T-helper 2 cell treated with Interferon-gamma antibody and Interleukin-4, amounts not matched to agents 5 μg/mL and 100 μg/mL, for 36 hours (primary cell): ENCODE measurements at places on chromosomes 2 and 18.

DNA sequence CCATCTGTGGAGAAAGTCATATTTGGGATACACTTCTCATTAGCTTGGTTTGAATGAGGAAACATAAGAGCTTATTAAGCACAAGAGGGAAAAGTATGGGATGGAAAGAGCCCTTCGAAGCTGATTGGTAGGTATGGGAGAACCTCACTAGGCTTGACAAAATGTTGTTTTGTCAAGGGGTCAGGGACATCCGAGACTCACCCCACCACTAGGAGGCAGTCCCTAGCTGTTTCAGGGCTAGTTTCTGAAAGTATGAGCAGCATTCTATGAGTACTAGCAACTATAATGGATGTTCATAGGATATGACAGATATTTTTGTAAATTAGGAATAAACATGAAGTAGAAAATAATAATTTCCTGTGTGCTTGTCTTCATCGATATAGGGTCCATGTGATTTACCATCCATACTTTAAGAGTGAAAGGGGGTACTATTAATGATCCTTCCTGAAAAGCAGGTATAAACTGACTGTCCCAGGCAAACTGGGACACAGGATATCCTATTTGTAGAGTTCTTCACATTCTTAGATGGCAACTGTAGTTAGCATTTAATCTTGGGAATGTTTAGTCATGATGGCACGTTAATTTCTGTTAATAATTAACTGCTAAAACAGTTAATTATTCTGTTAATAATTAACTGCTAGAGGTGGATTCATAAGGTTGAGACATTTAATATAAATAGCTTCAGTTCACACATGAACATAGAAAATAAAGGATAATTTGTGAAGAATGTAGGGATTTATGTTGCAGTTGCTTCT lies 28.4 kb downstream of the OTX1 start:
- no peak overlapping the region for H3K27ac ChIP-seq
- H3K4me3 ChIP-seq: no peak overlapping the region
- H3K36me3 ChIP-seq: no peaks in the 10 kb centered on the region
- no peaks in the 10 kb centered on the region for H3K4me1 ChIP-seq
- H3K27me3 ChIP-seq: peaks cover 5% of the 10 kb centered on the region

GRCh38 chr2:46954951-46955571 lies 39.5 kb upstream of the MCFD2 start:
- peaks cover 54% of the 10 kb centered on the region for H3K36me3 ChIP-seq
- H3K27ac ChIP-seq: no peak overlapping the region
- H3K4me3 ChIP-seq: no peak overlapping the region
- peaks cover 11% of the 10 kb centered on the region for H3K4me1 ChIP-seq
- no peak for DNase-seq

- H3K4me3 ChIP-seq: peak overlapping the region; percentile 38
- H3K27ac ChIP-seq: peak overlapping the region; percentile 83
- H3K27me3 ChIP-seq: no peaks in the 10 kb centered on the region
- peaks cover 21% of the 10 kb centered on the region for H3K4me1 ChIP-seq
Measured at GRCh38 chr2:54634564-54635511, 88.6 kb upstream of the EML6 start.

GRCh38 chr2:105718846-105719481 lies 25.7 kb upstream of the NCK2 start:
- H3K4me3 ChIP-seq: no peak overlapping the region
- H3K27me3 ChIP-seq: peaks cover 27% of the 10 kb centered on the region
- peaks cover 9% of the 10 kb centered on the region for H3K4me1 ChIP-seq
- H3K36me3 ChIP-seq: no peaks in the 10 kb centered on the region
- no peak for DNase-seq

GRCh38 chr2:82342356-82342755 lies 2037.8 kb upstream of the LRRTM1 start:
- H3K4me1 ChIP-seq: no peaks in the 10 kb centered on the region
- no peak overlapping the region for H3K4me3 ChIP-seq
- no peak for DNase-seq
- H3K36me3 ChIP-seq: no peaks in the 10 kb centered on the region

DNA sequence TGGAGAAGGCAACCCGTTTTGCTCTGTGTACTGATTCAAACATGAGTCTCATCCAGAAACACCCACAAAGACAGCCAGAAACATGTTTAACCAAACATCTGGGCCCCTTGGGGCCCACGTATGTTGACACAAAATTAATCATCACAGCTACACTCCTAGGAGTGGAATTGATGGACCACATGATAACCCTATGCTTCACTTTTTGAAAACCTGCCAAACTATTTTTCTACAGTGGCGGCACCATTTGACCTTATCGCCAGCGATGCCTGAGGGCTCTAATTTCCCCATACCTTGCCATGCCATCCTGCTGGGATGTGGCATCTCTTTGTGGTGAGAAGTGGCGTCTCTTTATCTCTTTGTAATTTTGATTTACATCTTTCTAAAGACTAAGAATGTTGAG lies 38.5 kb downstream of the PSMG2 start:
- H3K27me3 ChIP-seq: no peaks in the 10 kb centered on the region
- peak; percentile 45 for DNase-seq
- no peak overlapping the region for H3K4me3 ChIP-seq
- no peak overlapping the region for H3K27ac ChIP-seq
- peaks cover 6% of the 10 kb centered on the region for H3K4me1 ChIP-seq

DNA sequence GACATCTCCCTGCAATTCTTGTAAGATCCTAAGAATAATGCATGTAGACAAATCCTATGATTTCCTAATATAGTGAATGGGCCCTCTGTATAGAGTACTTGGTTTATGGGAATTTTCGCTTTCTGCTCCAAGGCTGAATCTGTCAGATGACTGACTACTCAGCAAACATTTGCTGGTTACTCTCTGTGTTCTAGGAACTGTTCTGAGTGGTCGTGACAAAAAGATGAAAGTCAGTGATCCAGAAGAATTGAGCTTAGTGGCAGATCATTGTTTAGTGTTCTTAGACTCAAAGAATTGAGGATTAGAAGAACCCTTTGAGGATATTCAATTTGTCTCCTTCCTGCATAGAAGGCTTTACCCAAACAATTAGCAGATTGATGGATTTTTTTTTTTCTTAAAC lies 10.0 kb downstream of the XRCC5 start:
- no peak for DNase-seq
- peaks cover 82% of the 10 kb centered on the region for H3K36me3 ChIP-seq
- peak overlapping the region; percentile 63 for H3K27ac ChIP-seq
- H3K4me3 ChIP-seq: peak overlapping the region; percentile 27
- peaks cover 61% of the 10 kb centered on the region for H3K4me1 ChIP-seq
- no peaks in the 10 kb centered on the region for H3K27me3 ChIP-seq

- no peak overlapping the region for H3K27ac ChIP-seq
- H3K4me1 ChIP-seq: no peaks in the 10 kb centered on the region
- no peak overlapping the region for H3K4me3 ChIP-seq
- no peaks in the 10 kb centered on the region for H3K27me3 ChIP-seq
Measured at GRCh38 chr2:238719641-238720040, 128.2 kb upstream of the TWIST2 start.

GRCh38 chr2:206442833-206443734 lies at the start of gene ADAM23:
Gene ADAM23 (plus strand): TSS chr2:206443532. CDS start chr2:206443867, 335 bp downstream.
- DNase-seq: peak; percentile 49
- peaks cover 2% of the 10 kb centered on the region for H3K36me3 ChIP-seq
- H3K27ac ChIP-seq: no peak within 1 kb of the TSS
- H3K4me1 ChIP-seq: peaks cover 13% of the 10 kb centered on the region
- peaks cover 81% of the 10 kb centered on the region for H3K27me3 ChIP-seq

DNA sequence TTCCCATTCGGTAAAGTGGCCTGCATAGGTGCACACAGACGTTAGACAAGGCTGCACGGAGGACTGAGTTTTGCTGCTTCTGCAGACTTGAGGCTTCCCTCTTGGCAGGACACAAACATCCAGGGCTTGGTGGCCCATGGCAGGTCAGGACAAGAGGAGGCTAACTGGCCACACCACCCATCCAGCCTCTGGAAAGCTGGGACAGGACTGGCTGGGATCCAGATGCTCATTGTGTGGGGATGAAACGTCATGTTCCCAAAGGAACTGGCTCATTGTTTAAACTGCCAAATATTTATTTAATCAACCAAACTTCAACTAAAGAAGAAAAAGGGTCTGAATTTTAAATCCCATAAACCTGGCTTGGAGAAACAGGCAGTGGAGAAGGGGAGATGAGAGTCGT lies 239.1 kb upstream of the EPAS1 start:
- no peaks in the 10 kb centered on the region for H3K27me3 ChIP-seq
- DNase-seq: no peak
- peaks cover 4% of the 10 kb centered on the region for H3K4me1 ChIP-seq
- peaks cover 2% of the 10 kb centered on the region for H3K36me3 ChIP-seq
